ENCODE measurements at places on chromosomes 7 and 10. TPM values are rescaled to one million over a fixed set of nuclear protein-coding genes. Genes with fewer than 3 reads are reported as not detected.

- no peak for DNase-seq
Measured at GRCh38 chr7:42869131-42870020, 42.5 kb downstream of the C7orf25 start.

GRCh38 chr10:98404571-98405359 lies 10.2 kb downstream of the PYROXD2 start:
- no peak for DNase-seq

Gene MSMB
- total RNA-seq, result not detected

Gene FEZF1
- not detected for total RNA-seq
